ENCODE measurements at places on chromosomes 3 and 15.

- peak; percentile 62 for DNase-seq
Measured at GRCh38 chr15:90681480-90681879, 35.7 kb upstream of the BLM start.

- DNase-seq: no peak
Measured at GRCh38 chr3:77242371-77242770, 202.5 kb downstream of the ROBO2 start.

- DNase-seq: no peak
Measured at GRCh38 chr3:154314152-154314551, 10.1 kb downstream of the DHX36 start.

- no peak for DNase-seq
Measured at GRCh38 chr3:154120961-154121700, at the start of gene ARHGEF26. Gene ARHGEF26 (plus strand): TSS chr3:154121390. CDS start chr3:154121993, 603 bp downstream.
